ENCODE measurements at places on chromosomes 7 and 10. TPM values are rescaled to one million over a fixed set of nuclear protein-coding genes. Genes with fewer than 3 reads are reported as not detected.

Gene GRID2IP
- total RNA-seq: 0.26 TPM

Gene IFIT2
- total RNA-seq: 2.0 TPM

DNA sequence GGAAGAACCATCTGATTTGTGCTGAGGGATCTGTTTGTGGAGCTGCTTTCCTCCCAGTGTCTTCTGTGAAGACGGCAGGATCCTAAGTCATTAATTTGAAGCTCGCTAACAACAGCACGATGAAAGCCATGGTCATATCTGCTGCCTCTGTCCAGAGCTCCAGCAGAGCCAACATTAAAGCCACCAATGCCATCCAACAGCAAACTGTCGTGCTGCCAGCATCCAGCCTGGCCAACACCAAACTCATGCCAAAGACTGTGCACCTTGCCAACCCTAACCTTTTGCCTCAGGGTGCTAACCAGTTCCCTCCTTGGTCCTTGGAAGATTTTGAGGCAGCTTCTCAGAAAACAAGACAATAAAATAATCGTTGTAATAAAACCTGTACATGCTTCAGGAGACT lies 36.2 kb downstream of the HTR5A start:
- no peak for ATAC-seq

Gene ADCY1
- total RNA-seq: 6.3 TPM

DNA sequence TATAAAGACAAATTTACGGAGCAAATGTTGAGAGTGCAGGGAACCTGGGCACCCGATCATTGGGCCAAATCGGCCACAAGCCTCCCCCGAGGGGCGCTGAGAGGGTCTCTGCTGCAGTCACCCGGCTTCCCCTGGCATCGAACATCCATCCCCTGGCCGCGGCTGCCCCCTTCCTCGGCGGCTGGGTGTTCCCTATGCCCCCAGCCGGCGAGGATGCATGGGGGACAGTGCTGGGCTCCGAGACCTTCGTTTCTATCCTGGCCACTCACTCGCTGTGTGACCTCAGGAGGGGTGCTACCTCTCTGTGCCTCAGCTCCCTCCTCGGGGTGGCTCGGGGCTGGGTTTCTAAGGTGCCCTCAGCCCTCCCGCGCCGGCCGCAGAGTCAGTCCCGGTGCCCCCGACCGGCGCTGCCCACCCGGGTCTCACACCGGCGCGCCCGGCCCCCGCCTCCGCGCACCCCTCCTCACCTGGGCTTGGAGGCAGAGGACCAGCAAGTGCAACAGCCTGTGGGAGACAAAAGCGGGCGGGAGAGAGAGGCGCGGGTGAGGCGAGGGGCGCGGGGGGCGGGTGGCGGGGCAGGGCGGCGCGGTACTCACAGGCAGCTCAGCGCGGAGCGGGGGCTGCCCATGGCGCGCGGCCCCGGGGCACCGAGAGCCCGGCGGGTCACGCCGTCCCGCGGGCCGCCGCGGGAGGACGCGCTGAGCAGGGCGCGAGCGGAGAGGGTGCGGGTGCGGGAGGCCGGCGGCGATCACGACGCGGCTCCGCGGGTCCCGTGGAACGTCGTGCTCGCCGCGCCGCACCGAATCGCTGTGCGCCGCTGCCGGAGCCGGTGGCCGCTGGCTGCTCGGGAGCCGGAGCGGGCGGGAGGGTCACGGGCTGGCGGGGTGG lies at the start of gene FGF8:
Gene FGF8, minus strand, starts transcription at position 842 of the 888 bp plus-strand sequence. Its CDS starts 214 bp downstream, at position 628.
- ATAC-seq: no peak

- ATAC-seq: no peak
Measured at GRCh38 chr10:6464862-6465430, 115.1 kb downstream of the PRKCQ start.

DNA sequence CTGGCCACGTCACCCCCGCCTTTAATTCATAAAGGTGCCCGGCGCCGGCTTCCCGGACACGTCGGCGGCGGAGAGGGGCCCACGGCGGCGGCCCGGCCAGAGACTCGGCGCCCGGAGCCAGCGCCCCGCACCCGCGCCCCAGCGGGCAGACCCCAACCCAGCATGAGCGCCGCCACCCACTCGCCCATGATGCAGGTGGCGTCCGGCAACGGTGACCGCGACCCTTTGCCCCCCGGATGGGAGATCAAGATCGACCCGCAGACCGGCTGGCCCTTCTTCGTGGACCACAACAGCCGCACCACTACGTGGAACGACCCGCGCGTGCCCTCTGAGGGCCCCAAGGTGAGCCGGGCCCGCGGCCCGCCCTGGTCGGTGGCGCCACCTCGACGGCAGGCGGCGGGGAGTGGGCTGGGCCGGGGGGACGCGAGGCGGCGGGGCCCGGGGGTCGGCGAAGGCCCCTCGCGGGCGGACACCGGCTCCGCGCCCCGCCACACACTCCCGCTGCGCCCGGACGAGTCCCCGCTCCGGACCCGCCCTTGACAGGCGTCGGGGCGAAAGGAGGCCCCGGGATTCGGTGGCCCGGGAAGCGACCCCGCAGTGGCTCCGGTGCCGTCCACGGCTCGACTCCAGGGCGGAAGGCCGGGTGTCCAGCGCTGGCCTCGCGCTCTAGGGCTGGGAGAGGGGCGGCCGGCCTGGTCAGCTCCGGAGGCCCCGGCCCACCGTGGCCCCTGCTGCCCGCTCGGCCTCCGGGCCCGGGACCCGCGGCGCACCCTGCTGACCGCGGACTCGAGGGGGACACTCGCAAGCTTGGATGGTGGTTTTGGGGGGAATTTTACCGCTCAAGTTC lies 557 bp downstream of the BAG3 start:
- no peak for ATAC-seq

DNA sequence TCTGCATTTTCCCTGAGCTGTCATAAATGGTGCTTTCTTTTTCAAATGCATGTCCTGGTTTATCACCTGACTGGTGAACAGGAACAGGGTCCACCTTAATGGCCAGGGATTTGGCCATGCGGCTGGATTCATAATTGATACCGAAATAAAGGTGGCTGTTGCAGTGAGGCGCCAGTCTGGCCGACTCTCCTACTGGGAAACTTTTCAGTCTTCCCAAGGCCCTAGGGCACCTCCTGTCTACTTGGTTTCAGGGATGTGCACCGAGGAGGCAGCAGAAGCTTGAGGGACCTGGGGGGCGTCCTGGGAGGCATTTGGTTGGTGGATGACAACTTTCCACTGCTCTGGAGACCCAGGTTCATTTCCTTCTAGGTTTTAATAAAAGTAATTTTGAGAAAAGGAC lies 46.4 kb upstream of the FIGNL1 start:
- ATAC-seq: no peak

Gene MMP21
- total RNA-seq: not detected

DNA sequence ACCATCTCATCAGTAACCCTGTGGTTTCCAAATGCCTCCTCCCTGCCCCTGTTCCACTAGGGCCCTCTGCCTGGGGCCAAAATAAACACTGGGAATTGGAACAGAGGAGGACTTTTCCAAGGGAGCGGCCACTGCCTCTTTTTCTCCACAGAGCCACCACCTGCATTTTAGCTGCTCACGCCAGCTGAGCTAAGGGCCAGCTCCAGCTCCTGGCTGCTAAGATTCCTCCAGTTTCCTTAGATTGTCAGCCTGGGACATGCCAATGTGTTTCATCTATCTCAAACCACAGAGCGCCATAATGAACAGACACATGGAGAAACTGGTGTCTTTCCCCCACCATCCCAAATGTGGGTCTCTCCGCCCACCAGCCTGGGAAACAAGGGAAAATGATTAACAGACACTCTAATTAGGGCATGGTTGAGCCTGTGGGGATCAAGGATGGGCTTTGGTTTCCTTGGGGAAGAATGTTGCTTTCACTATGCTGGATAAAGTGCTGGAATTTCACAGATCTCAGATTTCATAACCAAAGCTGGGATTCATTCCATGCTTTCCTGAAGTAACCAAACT lies 52.2 kb downstream of the ASB13 start:
- no peak for ATAC-seq

GRCh38 chr7:151046603-151047573 lies 1.4 kb upstream of the ASIC3 start:
- ATAC-seq: no peak

DNA sequence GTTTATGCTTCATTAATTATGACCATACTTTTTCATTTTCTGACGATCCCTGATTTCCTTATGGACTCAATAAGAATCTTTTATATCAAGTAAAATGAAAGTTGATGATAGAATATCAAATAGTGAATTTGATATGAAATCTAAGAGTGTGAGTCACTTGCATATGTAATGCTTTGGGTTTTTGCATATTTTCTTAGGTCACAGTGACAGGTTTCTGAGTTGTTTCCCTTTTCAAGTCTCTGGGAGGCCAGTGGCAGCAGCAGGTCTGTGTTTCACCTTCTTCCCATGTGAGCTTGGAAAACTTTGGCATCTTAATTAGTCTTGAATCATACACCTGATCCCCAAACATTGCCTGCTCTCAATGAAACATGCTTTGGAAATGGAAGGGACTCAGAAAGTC lies 34.7 kb upstream of the GJD4 start:
- no peak for ATAC-seq

DNA sequence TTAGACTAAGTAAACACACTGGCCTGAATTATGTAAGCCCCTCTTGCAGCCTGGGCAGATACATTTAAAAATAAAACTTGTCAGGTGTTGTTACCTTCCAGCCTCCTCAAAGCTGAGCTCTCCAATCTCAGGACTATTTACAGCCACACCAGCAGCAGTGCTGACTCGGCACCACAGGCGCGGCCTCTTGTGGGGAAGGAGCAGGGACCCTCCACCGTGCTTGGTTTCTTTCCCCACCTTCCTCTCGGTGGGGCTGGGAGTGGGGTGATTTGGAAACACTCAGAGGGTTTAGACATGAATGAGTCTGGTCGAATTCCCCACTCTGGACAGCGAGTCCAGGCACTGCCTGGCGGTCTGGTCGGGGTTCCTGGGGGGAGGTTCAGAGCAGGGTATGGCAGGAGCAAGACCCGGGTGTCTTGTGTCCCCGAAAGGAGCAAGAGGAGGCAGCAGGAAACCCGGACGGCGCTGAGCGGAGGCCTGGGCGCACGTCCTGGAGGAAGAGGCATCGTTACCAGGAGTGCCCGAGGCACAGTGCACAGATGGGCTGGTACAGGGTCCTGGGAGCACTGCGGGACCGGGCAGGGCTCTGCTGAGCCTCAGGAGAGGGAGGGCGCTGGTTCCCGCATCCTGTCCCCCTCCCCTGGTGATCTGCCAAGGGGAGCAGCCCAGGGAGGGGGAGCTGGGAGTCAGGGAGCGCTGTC lies 29.2 kb upstream of the CFAP46 start:
- no peak for ATAC-seq

DNA sequence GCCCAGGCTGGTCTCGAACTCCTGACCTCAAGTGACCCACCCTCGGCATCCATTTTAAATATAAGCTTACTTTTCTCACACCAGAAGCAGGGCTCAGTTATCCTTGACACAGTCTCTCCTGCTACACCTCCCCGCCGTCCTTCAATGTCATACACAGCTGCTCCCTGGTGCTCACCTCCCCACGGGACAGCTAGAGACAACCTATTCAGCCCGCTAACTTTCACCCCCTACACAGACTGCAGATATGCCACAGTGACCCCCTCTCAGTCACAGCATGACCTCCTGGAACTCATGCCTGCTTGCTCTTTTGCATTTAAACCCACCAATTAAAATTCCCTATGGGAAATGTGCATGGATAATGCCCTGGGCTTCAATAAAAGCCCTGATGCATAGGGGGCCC lies 44.2 kb upstream of the KCNMA1 start:
- no peak for ATAC-seq

Gene LIPF
- not detected for total RNA-seq

GRCh38 chr10:36494371-36494770 lies 631.0 kb upstream of the ANKRD30A start:
- no peak for ATAC-seq

Gene CCDC146
- 6.6 TPM for total RNA-seq

- no peak for ATAC-seq
Measured at GRCh38 chr10:79490400-79491142, 21.8 kb upstream of the EIF5AL1 start.

GRCh38 chr10:86992929-86993328 lies 24.6 kb downstream of the ADIRF start:
- no peak for ATAC-seq

GRCh38 chr10:101292194-101293006 lies 61.6 kb upstream of the BTRC start:
- ATAC-seq: no peak

GRCh38 chr10:93584445-93584844 lies 16.6 kb downstream of the RBP4 start:
- no peak for ATAC-seq

GRCh38 chr7:88041583-88041982 lies 107.5 kb downstream of the ADAM22 start:
- no peak for ATAC-seq

DNA sequence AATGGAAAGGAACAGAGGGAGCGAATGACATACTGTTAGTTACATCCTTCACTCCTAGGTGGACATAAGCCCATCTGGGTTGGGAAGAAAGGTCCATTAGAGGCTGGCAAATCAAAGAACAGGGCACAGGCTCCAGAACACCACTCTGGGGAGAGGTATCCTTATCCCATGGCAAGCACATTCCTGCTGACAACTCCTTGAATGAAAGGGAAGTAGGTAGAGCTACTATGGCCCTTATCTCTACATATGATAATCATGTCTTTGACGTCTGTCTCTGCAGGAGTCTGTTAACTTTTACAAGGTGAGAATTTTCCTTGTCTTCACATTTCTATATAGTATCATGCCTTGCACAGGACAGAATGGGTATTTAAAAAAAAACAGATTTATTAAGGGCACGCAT lies 10.4 kb downstream of the DENND11 start:
- ATAC-seq: no peak

Gene ZNF33A
- total RNA-seq: 33.1 TPM

GRCh38 chr10:4069491-4069890 lies 284.5 kb upstream of the KLF6 start:
- ATAC-seq: no peak

DNA sequence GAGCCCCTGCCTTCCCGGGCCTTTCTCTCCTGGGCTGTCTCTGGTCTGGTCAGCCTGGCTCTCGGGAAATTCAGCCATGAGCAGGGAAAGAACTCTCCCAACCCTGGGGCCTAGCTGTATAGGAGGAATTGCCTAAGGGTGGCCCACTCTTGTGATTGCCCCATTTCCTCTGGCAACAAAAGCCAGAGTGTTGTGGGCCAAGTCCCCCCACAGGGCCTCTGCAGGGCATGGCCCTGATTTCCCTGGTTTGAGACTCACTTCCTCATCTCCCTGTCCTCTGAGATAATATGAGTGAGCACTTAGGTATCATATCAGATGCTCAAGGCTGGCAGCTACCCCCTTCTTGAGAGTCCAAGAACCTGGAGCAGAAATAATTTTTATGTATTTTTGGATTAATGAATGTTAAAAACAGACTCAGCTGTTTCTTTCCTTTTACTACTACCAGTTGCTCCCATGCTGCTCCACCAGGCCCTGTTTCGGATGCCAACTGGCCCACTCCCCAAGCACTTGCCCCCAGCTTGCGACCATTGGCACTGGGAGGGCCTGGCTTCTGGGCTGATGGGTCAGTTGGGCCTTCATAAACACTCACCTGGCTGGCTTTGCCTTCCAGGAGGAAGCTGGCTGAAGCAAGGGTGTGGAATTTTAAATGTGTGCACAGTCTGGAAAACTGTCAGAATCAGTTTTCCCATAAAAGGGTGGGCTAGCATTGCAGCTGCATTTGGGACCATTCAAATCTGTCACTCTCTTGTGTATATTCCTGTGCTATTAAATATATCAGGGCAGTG lies 11.4 kb downstream of the IRF5 start:
- ATAC-seq: no peak

- ATAC-seq: no peak
Measured at GRCh38 chr7:37107047-37107750, 341.5 kb downstream of the ELMO1 start.

GRCh38 chr10:97109547-97109946 lies 76.2 kb downstream of the SLIT1 start:
- no peak for ATAC-seq

GRCh38 chr10:13794992-13795612 lies 208.3 kb downstream of the PRPF18 start:
- ATAC-seq: no peak

Gene STEAP2
- 0.24 TPM for total RNA-seq

GRCh38 chr7:128137181-128137580 lies 103.9 kb upstream of the LEP start:
- no peak for ATAC-seq

Gene LANCL2
- total RNA-seq: 6.7 TPM

Measured in activated T-helper 17 cell treated with anti-CD3 and anti-CD28 coated beads, Interleukin-2, amount 50 U/mL, for 72 hours (primary cell).